ENCODE measurements at places on chromosomes 4 and X. TPM values are rescaled to one million over a fixed set of nuclear protein-coding genes. Genes with fewer than 3 reads are reported as not detected.
A peak's percentile ranks its signal among the peaks of the same experiment; 100 is the strongest.

DNA sequence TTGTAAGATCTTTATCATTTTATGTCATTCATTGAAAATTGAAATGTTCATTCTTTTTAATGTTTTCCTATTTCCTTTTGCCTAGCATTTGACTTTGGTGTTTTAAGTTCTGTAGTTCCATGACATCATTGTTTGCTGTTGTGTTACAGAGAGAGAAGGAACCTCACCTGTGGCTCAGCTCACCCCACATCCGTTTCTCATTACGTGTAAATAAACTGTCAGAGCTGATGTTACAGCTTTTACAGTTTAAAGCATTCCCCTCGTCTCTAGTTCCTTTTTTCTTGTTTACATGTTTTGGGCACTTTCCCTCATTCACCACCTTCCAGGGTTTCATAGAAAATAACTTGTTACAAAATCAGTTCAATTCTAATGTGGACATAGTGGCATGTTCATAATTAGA, 137.2 kb downstream of the FNIP2 start:
- peak; percentile 75 for DNase-seq

MUC7 gene
- not detected for total RNA-seq

CASK gene
- total RNA-seq, result 19.3 TPM

- no peak for DNase-seq
Measured at GRCh38 chr4:152585023-152585441, 49.1 kb upstream of the FBXW7 start.
